ENCODE measurements at places on chromosomes 4 and X.

GRCh38 chr4:118823471-118823870 is 12.5 kb downstream of the SEC24D start:
- DNase-seq = no peak

DNA sequence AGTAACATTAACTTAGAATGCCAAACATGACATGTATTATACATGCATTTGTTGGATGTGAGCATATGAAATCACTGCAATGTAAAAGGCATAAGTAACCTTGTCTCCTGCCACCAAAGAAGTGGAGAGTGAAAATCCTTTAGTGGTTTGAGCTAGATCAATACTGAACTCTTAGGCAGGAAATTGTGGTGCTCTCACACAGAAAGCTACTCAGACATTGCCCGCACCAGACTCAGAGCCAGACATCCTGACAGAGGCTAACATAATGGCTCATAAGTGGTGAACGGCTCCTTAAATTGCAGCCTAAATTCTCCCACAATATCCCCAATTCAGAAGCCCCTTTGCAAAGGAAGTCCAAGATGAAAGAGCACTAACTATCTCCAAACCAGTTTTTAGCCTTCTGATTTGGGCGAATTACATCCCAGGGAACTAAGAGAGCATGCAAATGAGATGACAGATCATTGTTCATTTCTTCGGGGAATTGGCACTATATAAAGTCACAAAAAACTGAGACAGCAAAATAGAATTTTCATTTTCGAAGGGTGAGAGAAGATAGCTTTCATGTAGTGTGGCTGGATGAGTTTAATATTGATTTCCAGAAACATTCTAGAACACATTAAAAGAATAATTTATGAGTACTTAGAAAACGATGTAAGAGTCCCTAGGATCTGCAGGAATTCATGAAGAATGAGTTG is 233.6 kb upstream of the RPS6KA3 start:
- no peak for DNase-seq

DNA sequence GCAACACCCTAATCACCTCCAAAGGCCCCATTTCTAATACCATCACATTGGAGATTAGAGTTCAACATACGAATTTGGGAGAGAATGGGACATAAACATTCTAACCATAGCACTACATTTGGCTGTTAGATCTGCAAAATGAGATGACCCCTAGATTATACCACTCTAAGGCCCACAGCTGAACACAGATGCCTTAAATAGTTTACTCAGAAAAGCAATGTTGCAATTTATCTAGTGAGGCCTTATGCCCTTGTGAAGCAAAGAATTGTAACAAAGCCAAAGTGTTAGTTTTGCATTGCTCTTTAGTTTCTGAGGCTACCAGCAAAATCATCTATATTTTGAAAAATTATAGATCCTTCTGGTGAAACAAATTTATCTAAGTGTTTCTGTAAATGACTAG is 31.6 kb upstream of the ARHGEF6 start:
- no peak for DNase-seq

DNA sequence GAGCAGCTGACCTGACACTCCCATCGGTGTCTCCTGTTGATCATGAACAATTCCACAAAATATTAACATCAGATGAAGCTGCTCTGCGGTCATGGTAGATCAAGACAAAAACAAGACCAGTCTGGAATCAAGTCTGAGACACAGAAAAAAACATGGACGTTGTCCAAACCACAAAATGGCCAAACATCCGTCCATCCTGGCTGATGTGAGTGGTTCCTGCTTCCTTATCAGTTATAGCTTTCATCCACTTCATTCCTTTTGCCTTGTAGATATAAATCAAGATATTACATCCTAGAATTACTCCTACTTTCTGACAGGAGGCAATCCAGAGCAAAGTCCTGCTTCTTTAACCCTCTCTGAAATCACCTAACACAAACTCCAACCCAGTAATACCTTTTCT is 28.8 kb upstream of the PCSK1N start:
- DNase-seq = no peak

- DNase-seq = no peak
Measured at GRCh38 chr4:15753786-15754185, 24.3 kb upstream of the CD38 start.

- DNase-seq = no peak
Measured at GRCh38 chrX:29136904-29137303, 549.7 kb downstream of the IL1RAPL1 start.

GRCh38 chr4:169619518-169619957 is 840 bp upstream of the CLCN3 start:
- DNase-seq = no peak

- DNase-seq = no peak
Measured at GRCh38 chr4:187491286-187491685, 504.3 kb upstream of the ZFP42 start.

DNA sequence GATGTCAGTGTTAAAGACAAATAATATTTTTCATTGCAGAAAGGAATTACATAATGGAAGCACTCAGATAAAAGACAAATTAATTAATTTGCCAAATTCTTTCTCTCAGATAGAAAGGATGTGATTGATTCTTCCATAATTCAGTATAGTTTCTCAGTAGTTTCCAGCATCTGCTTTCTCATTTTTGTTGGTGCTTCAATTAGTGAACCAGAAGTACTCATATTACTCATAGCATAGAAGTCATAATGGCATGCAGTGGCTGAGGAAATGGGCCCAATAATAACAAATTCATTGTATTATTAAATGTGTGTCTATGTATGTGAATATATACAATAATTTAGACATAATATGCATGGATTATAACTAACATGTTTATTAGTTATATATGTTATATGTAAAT is 393.3 kb upstream of the TRAM1L1 start:
- DNase-seq = no peak

DNA sequence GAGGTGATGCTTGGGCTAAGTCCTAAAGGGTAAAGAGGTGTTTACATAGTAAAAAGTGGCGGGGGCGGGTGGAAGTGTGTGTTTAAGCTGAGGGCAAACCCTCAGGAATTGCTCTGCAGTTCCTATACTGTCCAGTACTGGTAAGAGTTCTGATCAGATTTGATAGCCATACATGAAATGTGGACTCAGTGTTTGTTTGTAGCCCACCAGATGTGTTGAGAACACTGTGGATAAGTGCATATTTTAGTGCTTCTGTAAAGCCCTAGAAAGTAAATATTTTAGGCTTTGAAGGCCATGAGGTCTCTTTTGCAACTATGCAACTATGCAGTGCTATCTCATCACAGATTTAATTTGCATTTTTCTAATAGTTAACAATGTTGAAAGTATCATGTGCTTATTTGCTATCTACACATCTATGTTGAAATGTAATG is 80.7 kb upstream of the EOLA2 start:
- no peak for DNase-seq

DNA sequence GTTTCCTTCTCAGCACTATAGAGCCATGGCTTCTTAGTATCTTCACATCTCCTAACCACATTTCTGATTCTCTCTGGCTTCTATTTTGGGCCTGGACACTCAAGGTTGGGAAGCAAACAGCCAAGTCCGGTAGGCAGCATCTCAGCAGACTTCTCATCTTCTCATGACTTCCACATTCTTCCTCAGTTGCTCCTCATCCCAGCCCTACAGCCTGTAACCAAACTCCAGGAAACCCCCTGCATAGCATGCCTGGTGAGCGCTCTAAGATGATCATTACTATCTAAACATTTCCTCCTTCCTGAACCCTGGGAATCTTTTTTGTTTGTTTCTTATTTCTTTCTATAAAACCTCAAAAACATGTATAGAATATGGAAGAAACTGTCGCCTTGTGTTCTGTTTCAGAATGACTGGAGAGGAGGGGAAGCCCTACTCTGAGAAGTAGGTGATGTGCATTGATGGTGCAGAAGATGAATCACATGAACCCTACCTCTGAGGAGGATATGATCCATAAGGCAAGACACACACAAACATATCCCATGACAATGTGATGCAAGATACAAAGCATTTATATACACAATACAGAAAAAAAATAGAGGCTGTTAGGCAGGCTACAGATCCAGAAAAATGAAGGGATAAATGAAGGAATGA is 219.8 kb upstream of the GYPA start:
- no peak for DNase-seq

DNA sequence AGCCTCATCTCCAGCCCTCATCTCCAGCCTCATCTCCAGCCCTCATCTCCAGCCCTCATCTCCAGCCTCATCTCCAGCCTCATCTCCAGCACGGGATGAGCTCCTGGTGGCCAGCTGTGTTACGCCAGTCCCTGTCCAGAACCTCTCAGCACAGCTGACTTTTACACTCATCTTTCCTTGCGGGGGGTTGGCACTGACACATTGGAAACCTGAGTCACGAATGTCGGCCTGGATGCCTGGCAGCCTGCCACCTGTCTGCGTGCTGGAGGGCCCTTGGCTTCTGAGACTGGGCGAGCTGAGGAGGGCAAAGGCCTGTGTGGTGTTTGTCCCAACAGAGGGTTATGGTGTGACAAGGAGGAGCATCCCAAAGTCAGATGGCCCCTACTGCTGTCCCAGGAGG is 66.1 kb upstream of the HGFAC start:
- no peak for DNase-seq

GRCh38 chrX:101348452-101349192 is at the start of gene TIMM8A:
TSS of gene TIMM8A (minus strand) at chrX:101348742. CDS start at chrX:101348664, 78 bp downstream.
- DNase-seq = peak; percentile 53

GRCh38 chr4:38723726-38724474 is 58.9 kb downstream of the TLR10 start:
- no peak for DNase-seq

- no peak for DNase-seq
Measured at GRCh38 chr4:98468709-98469108, 189.7 kb downstream of the TSPAN5 start.

- no peak for DNase-seq
Measured at GRCh38 chr4:11700751-11701226, 272.1 kb upstream of the HS3ST1 start.

DNA sequence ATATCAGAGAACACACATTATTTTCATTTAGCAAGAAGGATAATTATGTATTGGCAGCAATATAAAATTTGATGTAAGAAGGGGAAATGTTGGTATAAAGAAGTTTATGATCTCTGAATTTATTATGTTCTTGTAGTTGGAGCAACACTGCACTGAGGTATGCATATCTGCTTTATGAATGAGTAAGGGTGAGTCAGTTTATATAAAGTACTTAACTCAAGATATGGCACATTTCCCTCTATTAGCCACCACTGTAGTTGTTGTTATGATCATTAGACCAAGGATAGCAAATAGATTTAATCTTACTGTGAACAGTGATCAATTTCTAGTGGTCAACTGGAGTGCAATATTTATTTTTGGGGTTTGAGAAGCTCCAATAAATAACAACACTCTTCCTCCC is 66.6 kb downstream of the SNX25 start:
- no peak for DNase-seq

GRCh38 chr4:8866828-8867623 is 4.6 kb downstream of the HMX1 start:
- no peak for DNase-seq

- no peak for DNase-seq
Measured at GRCh38 chrX:115972717-115973116, 197.8 kb upstream of the AGTR2 start.

DNA sequence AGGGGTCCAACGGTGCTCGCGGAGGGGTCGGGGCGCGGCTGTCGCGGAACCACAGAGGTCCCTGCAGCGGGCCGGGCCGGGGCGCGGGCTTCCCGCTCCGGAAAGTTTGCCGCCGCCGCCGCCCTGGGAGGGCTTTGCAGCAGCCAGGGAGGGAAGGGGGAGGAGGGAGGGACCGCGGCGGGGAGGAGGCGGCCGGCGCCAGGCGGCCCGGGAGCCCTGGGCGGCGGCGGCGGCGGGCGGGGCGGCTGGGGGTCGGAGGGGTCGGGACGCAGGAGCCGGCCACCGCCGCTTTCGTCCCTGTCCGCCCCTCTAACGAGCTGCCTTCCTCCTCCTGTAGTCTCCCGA is 375 bp downstream of the FGFR3 start:
- DNase-seq = no peak

DNA sequence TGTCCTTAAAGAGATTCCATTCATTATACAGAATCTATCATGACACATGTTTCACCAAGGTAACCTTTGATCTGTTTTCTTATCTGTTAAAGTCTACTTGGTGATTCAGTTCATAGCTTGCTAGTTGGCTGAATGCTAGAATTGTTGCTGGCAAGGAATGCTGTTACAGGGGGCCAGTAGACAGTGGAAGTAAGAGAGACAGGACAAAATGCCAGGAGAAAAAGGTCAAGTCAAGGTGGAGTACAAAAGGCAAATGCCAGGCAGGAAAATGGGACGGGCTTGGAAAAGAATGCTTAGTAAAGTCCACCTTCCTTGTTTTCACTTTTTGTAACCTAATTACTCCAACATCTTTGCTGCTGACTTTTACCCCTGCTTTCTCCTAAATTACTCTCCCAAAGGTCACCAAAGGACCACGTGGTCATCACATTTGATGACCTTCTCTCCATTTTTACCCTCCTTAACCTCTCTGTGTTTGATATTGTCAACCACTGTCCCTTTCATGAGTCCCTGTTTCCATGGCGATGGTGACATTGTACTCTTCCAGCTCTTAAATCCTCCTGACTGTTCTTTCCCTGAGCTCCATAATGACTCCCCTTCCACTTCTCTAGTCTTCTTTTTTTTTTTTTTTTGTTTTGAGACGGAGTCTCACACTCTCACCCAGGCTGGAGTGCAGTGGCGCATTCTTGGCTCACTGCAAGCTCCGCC is 24.5 kb upstream of the TAPT1 start:
- DNase-seq = no peak

DNA sequence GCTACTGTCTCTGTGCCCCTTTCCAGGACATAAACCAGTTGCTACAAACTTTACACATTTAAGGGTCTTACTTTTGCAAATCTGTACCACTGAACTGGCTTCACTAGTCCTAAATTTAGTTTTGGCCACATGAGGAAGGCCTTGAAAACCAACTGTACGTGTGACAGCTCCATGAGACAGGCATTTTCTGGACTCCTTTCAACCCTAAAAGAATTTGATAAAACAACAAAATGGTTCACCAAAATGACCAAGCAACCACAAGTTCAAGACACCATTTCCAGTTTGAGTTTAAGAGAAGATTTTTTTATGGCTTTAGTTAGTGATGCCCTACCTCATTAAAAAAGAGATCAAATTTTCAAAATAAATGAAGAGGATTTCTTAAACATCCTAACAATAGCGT is 246.4 kb downstream of the ZNF674 start:
- DNase-seq = no peak

DNA sequence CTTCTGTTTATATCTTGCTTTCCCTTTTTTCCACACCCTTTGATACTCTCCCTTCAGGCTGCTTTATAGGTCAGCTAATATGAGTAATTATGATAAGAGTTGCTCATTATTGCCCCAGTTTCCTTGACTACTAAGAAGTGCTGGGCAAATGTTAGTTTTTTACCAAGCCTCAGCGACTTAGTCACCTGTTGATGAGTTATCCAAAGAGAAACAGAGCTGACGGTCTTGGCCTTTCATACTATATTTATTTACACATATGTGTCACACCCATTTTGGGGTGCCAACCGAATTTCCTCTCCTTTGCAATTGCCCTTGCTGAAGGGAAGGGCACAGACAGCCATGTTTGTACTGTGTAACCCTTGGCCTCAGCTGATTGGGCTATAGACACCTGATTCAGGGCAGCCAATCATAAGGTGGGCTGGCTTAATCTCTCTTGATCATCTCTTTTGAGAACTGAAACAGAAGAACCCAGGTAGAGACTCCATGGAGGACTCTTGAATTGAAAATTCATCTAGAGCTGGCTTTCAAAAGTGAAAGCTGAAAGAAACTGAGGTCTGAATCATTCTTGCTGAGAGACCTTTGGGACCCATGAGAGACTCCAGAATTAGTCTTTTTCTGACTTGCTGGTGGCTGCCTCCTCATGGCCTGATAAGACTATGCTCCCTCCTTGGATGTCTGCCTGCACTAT is 111.7 kb upstream of the RPS6KA3 start:
- no peak for DNase-seq

- no peak for DNase-seq
Measured at GRCh38 chr4:121220698-121221097, 56.6 kb upstream of the TNIP3 start.

- no peak for DNase-seq
Measured at GRCh38 chrX:46569621-46570020, 3.9 kb upstream of the CHST7 start.

Measured in stimulated activated CD8-positive, alpha-beta memory T cell treated with anti-CD3 and anti-CD28 coated beads, Interleukin-15, amount 100 ng/mL, for 4 hours (primary cell).